ENCODE measurements at places on chromosomes 6 and 20.

DNA sequence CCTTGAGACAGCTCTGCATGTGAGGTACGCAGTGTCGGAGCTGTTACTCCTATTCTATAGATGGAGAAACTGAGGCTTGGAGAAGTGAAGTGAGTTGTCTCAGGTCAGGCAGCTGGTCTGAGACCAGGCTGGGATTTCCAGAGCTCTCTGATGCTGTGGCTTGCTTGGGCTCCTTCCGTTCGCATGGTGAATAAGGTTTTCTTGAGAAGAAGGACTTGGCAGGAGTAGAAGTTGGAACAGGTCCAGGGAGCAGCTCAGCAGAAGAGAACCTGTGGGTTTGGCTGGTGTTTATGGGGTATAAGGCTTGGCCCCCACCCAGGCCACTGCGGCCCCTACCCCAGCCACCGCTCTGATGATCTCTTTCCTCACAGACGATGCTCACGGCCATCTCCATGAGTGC lies 7.4 kb downstream of the SLC12A5 start:
- DNase-seq: no peak

DNA sequence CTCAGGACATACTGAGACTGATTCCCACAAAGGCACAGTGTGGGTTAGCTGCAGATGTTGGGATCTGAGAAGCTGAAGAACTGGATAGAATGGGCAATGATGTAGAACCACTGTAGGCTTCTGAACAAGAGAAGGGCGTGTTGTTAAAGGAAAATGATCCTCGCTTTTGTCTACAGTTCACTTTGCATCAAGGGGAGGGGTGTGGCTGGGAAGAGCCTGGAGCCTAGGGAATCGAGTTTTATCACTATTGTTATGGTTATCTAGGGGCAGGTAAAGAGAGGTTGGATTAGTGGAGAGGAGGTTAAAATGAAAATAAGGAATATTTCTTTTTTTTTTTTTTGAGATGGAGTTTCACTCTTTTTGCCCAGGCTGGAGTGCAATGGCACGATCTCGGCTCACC lies 768.1 kb downstream of the KIF16B start:
- no peak for DNase-seq

GRCh38 chr6:132614554-132614953 lies 9.5 kb downstream of the TAAR2 start:
- DNase-seq: no peak

- no peak for DNase-seq
Observed at GRCh38 chr20:50163570-50164317, 10.2 kb upstream of the PEDS1 start.

DNA sequence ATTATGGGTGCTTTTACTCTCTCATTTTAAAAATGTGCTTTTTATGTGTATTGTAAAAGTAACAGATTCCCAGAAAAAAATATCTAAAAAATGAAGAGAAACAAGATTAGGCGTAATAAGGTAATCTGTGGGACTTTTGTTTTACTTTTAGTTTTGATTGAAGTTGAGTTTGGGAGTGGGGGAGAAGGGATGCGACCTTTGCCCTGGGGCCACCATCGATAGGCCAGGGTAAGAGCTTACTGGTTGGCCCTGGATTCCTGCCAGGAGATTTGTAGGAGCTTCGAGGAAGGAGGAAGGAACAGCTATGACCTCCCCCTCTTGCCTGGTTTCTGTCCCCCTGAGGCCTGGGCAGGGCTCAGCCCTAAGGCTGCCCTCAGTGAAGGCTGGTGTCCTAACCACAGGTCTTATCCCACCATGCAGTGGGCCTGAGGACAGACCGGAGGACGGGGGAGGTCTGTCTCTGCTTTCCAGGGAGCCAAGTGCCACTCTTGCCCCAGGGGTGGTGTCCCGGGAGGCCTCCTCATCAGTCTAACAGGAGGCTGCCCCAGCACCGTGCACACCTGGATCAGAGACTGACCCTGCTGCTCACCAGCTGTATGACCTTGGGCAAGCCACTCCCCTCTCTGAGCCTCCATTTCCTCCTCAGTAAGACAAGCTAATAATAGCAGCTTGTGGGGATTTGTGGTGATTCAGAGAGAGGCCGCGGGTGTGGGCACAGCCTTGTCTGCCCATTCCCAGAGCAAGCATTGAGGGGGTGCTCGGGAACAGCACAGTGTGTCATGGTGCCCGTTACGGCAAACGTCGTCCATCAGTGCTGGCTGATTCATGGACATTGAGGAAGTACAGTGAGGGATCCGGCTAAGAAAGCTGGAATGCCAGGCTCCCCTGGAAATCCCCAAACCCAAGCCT lies 21.2 kb downstream of the TGM2 start:
- no peak for DNase-seq

DNA sequence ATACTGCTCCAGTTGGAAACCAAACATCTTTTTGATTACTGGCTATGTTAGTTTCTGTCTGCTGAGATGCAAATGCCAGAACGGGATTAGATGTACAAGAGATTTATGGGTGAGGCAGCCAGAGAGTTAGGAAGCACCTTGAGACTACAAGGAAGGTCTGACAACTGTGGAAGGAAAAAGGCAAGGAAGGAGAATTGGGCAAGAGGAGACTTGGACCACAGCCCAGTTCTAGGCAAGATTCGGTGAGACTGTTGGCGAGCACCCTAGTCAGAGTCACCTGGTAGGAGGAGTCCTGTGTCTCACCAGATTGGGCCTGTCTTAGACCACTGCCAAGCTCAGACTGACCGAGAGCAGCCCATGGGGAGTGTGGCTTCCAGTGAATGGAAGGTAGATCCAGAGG lies 91.8 kb upstream of the F13A1 start:
- no peak for DNase-seq

GRCh38 chr20:62533591-62534495 lies 58.0 kb upstream of the GATA5 start:
- no peak for DNase-seq

- no peak for DNase-seq
Observed at GRCh38 chr6:28875191-28875747, 48.5 kb downstream of the TRIM27 start.

DNA sequence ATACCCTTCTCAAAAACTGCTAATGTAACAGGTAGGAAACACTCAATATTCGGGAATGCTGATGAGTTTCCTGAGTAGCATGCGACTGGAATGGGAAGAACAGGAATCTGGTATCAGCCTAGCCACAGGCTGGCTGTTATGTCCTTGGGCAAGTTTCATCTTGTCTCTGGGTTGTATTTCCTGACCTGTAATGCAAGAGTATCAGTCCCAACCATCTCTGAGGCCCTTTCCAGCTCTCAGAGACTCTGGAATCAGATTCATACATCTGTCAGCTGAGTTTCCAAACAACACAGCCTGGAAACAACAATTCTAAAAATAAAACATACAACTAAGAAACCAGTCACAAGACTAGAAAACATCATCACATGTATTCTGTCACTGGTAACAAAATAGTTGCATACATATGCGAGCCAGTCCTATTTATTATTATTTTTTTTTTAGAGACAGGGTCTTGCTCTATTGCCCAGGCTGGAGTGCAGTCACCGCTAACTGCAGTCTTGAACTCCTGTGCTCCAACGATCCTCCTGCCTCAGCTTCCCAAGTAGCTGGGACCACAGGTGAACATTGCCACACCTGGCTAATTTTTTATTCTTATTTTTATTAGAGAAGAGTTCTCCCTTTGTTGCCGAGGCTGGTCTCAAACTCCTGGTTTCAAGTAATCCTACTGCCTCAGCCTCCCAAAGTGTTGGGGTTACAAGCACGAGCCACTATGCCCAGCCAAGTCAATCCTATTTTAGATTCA lies 16.7 kb upstream of the TFAP2A start:
- DNase-seq: no peak

- DNase-seq: no peak
Observed at GRCh38 chr6:47647188-47647587, 51.2 kb upstream of the ADGRF4 start.

DNA sequence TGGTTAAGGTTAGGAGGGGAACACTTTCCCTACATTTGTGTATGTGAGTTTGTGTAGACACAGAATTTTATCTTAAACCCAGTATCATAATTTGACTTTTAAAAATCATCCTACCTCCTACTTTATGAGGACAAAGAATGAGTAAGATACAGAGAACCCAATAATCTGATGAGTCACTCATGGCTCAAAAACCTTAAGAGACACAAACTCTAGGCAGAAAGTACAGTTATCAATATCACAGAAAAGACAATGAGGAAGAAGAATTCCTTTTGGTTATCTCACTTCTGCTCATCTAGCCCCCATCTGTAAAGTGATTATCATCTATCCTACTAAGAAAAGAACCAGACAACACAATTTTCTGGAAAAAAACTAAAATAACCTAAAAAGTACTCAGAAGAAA lies 87.7 kb downstream of the EPB41L2 start:
- no peak for DNase-seq

DNA sequence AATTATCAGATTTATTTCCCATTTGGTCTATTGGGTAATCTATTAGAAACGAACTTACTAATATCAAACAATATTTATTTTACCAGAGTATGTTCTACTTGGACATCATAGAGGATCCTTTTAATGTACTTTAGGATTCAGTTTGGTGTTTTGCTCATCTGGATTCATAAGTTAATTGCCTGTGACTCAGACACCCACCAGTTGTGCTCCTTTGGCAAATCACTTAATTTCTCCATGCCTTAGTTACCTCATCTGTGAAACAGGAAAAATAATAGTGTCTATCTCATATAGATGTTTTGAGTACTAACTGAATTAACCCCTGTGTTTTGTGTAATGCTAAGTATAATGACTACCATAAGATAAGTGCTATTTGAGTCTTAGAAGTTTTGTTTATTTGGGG lies 292.1 kb downstream of the LAMA2 start:
- no peak for DNase-seq

- no peak for DNase-seq
Observed at GRCh38 chr20:57313951-57314350, 15.7 kb upstream of the SPO11 start.

DNA sequence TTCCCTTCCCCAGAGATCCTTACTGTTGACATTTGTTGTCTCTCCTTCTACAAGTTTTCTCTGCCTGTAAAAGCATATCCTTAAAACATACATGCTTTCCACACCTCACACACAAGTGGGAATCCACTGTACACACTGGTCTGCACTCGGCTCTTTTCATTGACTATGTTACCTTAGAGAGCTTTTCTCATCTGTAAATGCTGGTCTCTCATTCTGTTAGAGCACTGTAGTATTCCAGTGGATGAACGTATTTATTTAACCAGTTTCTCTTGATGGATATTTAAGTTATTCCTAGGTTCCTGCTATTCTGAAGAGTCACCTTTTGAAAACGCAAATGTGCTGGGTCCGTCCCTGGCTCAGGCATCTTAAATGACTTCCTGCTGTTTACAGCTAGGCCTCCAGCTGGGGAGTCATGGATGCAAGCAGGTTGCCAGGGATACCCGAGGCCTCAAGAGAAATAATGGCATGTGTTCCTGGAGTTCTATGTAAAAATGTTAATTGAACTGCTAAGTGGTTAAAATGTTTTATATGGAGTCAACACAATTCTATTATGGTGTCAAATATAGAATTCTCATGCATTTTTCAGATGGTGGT lies 61.1 kb upstream of the TGM3 start:
- no peak for DNase-seq

DNA sequence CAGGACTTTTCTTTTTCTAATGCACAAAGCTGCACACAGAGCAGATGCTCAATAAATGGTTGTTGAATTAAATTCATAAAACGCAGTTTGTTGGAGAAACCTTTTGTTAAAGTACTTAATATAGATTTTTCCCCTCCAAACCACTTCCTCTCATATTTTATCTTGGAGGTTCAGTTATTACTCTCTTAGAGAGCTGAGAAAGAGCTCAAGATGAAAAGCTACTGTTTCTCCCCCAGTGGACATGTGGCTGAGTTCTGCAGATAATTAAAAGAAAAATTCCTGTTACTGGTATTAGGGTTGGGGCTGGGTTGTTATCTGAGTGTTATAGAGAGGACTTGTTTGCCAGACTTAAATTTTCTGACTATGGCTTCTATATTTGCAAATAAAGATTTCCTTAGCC lies 294.0 kb downstream of the TBC1D7 start:
- DNase-seq: no peak

DNA sequence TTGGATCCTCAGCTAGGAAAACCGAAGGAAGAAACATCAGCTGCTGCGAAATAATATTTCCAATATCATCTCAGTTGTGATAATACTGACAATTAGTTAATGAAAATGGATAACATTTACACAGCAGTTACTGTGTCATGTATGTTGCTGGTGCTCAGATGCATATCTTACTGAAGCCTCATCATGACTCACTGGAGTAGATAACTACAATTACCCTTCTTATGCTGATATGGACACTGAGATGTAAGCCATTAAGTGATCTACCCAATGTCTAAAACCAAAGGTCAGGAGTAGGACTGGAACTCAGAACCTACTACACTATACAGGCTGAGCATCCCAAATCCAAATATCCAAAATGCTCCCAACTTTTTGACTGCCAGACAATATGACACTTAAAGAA lies 54.7 kb upstream of the LYRM2 start:
- no peak for DNase-seq

DNA sequence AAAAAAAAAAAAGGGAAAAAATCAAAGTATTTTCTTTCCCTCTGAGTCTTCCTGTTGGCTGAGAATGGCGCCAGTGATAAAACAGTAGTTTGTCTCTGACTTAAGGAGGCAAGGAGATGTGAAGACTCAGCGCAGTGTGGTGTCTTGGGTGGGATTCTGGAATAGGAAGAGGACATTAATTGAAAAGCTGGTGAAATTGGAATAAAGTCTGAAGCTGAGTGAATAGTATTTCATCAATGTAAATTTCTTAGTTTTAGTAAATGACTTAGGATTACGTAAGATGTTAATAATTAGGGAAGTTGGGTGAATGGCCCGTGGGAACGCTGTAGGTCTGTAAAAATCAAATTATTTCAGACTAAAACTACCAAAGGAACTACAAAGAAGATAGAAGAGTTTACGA lies 122.8 kb upstream of the ZNF217 start:
- no peak for DNase-seq

DNA sequence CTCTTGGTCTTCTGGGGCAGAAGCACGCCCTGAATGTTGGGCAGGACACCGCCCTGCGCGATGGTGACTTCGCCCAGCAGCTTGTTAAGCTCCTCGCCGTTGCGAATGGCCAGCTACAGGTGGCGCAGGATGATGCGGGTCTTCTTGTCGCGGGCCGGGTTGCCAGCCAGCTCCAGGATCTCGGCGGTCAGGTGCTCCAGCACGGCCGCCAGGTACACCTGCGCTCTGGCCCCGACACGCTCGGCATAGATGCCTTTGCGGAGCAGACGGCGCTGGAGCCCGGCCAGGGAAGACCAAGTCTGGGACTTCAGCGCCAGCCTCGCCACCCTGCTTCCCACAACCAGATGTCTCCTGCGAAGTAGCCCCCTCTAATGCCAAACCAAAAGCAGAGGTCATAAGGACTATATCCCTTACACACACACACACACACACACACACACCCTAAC lies 8.0 kb upstream of the SLC17A3 start:
- DNase-seq: no peak

- DNase-seq: no peak
Observed at GRCh38 chr20:47993035-47993755, 207.9 kb upstream of the SULF2 start.

GRCh38 chr6:86848986-86849385 lies 88.3 kb upstream of the HTR1E start:
- DNase-seq: no peak

- no peak for DNase-seq
Observed at GRCh38 chr6:17885889-17886576, 101.4 kb downstream of the KIF13A start.

All from GM12892 (cell line).